ENCODE measurements at places on chromosomes 11 and 22.

- DNase-seq, result no peak
These were observed 6.2 kb downstream of the SC5D start for GRCh38 chr11:121298774-121299173.

GRCh38 chr11:112961751-112962578, 745 bp downstream of the NCAM1 start:
- DNase-seq, result no peak

DNA sequence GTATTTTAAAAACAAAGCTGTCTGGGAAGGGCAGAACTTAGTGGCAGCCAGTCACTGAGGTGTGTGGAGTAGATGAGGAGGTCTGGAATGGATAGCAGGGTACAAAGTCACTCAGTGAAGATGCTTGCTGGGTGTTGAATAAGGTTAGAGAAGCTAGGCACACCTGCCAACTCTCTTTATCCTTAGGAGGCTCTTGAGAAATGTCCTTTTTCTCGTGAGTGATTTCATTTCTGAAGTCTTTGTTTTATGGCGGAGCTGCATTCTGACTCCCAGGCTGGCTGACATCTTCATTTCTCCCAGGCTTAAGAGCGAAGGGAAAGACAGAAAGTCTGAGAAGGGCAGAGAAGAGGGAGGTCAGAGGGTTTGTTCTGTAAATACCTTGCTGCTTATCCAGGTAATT, 31.0 kb downstream of the CECR2 start:
- DNase-seq, result no peak

DNA sequence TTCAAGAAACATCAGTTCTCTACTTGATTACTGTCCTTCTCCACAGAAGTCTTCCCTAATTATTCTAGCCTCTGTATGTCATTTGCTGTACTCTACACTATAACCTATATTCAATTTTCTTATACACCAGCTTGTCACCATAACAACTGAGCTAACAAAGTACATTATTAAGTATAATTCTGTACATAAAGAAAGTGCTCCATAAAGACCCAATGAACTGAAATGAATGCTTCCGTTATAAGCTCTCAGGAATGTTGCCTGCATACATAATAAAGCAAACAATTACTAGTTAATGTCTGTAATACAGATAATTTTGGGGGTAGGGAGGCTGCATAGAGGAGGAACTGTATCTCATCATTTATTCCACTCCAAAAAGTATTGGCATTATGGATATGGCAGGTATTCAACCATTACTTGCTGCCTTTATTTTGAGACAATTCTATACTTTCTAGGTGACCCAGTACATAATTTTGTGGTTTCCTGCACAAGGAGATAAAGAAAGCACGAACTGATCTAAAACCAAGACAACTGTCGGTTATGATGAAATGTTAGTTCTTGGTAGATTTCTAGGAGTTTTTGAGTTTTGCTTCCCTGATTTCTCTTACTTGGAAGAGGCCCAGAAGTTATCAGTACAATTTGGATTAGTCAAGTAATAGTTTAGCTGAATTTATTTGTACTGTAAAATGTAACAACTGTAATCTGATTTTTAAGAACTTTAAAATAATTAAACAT, 202.5 kb downstream of the SBF2 start:
- no peak for DNase-seq

DNA sequence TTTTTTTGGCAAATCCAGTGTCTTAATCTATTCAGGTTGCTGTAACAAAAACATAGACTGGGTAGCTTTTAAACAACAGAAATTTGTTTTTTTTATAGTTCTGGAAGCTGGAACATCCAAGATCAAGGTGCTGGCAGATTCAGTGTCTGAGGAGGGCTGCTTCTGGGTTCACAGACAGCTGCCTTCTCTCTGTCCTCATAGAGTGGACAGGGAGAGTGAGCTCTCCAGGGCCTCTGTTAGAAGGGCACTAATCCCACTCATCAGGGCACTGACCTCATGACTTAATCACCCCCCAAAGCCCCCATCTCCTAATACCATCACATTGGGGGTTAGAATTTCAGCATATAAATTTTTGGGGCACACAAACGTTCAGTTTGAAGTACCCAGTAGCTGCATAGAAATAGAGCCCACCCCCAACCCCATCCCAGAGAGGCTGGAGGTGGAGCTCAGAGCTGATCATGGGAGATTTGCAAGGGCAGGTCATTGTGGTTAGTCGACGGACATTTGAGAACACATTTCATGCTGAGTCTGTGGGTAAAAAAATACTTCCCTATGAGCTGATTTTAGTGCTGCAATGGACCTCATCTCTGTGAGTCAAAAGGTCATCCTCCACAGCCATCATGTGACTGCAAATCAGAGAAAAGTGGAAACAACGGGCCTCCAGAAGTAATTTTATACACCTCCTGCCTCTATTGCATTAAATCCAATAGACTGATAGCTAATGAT, 203.1 kb upstream of the CADM1 start:
- no peak for DNase-seq

DNA sequence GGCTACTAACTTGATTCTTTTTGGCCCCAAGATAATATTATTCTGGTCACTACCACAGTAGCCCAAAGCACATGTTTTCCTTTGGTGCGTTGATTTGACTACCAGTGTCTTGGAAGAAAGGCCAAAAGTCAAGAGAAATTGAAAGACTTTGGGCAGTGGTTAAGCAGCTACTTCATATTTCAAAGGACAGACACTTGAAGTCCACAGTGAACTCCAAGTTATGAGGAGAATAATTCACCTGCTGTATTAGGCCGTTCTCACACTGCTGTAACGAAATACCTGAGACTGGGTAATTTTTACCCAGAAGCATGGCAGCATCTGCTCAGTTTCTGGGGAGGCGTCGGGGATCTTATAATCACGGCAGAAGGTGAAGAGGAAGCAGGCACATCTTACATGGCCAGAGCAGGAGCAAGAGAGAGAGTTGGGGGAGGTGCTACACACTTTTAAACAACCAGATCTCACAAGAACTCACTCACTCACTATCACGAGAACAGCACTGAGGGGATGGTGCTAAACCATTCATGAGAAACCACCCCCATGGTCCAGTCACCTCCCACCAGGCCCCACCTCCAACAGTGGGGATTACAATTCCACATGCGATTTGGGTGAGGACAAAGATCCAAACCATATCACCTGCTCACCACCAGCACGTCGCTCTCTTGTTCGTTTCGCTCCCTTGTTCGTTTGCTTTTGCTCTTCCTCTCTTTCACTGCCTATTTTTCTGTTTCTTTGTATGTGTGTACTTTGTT, 40.2 kb upstream of the PICALM start:
- no peak for DNase-seq

- no peak for DNase-seq
These were observed 61.5 kb upstream of the EED start for GRCh38 chr11:86182976-86183584.

DNA sequence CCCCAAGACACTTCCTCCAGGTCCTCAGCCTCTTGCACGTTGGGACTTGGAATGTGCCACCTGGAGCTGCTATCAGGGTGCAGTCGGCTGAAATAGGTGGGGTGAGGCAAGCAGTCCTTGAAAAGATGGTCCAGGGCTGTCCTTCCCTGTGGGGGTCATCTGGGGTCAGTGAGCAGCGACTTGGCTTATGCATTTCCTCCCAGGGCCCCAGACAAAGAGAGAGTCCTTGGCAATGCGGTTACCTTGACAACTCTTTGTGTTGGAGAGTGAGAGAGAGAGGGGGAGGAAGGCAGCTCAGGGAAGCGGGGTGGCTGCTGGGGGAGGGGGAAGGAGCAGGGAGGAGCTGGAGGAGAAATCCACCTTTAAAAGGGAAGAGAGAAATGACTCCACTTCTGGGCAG, 93.8 kb downstream of the MIAT start:
- no peak for DNase-seq

- no peak for DNase-seq
These were observed 461.7 kb upstream of the CADM1 start for GRCh38 chr11:115965767-115966504.

DNA sequence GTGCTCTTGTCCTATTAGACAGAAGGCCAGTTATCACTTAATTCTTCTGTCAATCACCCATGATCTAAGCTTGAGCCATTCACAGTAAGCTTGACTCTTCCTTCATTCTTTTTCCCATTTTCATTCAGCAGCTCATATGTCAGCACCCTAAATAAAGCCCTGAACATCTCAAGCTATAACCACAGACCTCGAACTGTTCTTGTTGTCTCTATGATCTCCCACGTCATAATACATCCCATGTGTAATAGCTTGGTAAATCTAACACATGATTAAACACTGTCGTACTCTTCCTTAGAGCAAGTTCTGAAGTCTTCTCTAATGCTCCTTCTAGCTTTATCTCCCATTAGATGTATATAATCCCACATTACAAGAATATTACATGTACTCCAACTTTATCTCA, 14.4 kb downstream of the MUC15 start:
- no peak for DNase-seq

- DNase-seq, result no peak
These were observed 86.8 kb downstream of the TEAD1 start for GRCh38 chr11:12761029-12761428.

DNA sequence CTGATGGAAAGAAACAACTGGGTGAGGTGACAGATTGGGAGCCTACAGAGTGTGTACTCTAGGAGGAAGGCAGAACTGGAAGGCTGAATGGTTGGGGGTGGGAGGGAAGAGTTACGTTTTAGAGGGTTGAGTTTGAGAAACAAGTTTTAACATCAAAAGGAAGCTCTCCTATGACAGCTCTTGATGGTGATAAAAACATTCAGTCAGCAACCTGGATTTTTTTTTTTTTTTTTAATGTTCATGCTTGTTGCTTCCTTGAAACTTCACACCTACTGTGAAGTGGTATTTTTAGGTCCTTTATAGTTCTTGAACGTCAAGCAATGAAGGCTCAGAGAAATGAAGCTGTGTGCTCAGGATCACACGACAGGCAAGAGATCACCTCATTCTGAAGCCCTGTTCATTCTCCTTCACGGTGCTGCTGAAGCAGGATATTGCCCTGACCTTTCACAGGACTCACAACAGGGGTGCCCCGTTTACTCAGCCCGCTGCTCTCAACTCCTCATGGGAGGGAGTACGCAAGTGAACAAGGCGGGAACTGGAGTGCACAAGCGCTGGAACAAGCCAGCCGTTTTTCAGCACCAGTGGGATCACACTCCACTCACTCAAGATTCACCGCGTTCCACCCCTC, 1.6 kb upstream of the TMEM109 start:
- DNase-seq, result no peak

GRCh38 chr11:74450318-74450717, 17.0 kb downstream of the KCNE3 start:
- DNase-seq, result no peak

GRCh38 chr22:35949243-35949642, 79.4 kb downstream of the RBFOX2 start:
- DNase-seq, result no peak

GRCh38 chr11:11420191-11420898, 67.3 kb upstream of the CSNK2A3 start:
- no peak for DNase-seq

GRCh38 chr22:49446759-49447710, 380.6 kb downstream of the BRD1 start:
- DNase-seq, result no peak

DNA sequence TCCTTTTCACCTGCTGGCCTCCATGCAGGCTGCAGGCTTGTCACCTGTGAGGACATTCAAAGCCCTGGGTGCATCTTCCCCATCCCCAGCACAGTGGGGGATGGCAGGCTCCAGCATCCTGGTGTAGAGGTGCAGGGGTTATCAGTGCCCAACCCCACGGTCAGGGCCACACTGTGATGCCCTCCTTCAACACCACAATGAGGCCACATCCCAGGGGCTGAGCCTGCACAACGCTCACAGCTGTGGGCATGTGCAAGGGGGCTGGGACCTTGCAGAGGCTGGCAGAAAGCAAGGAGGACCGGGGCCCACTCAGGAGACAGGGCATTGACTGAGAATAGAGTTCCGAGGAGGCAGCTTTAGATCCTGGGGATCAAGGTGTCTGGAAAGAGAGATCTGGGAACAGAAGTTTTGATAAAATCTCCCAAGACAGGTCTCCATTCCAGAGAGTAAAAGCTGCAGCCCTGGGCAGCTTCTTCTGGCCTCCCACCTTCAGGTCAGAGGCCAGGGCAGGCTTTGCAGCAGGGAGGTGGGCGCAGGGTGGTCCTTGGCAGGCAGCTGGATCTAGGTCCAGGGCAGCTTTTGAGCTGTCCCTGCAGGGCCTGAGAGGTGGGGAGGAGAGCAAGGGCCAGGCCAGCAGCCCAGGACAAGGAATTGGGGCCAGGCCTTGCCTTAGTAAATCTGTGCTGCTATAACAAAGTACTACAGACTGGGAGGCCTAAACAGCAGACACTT, 250.8 kb upstream of the B3GAT1 start:
- no peak for DNase-seq

DNA sequence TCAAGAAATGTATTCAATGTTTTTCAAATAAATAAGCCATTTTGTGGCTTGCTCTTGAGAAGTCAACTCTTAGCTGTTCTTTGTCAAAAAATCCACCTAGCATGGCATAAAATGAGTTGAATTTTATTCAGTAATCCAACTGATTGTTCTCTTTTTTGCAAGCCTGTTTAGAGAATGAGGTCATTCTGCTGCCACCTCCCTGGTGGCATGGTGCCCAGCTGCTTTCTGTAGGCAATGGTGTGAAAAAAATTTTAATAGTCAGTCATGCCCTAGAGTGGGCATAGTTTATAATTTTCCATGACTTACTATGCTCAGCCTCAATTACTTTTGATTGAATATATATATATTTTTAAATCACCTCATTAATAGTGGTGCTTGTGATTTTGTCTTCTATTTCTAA, 177.2 kb downstream of the INSC start:
- no peak for DNase-seq

GRCh38 chr11:110762590-110762989, 50.4 kb upstream of the ARHGAP20 start:
- DNase-seq, result no peak

DNA sequence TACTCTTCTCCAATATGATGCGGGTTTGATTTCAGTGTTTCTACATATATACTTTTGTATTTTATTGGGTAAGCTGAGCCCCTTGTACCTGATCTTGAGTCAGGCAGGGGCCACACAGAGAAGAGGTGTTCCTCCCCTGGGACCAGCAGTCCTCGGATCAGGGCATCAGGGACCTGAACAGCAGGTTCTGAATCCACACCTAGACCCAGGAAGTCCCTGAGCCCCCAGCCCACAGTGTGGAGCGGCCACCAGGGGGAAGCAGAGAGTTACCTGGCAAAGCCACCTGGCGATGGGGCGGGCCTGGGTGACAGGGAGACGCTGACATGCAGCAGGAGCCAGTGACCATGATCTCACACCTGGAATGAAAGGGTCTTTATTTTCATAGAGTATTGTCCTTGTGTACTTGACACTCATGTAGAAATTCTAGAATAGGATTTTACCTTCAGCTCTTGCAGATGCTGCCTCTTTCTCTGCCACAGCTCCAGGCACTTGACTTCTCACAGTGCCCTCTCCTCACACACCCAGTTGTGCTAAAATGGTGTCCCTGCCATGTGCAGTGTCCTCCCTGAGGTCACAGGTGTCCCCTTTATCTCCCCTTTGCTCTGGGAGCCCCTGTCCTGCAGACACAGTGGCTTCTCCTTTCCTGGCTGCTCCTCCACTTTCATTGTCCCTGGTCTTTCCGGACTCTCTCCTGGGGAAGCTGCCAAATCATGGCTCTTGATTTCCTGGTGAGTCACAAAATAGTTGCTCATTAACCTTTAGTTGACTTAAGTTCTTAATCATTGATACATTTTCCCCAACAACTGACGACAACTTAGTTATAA, 48.5 kb downstream of the GGTLC2 start:
- DNase-seq, result no peak

GRCh38 chr11:44595964-44596381, 30.5 kb downstream of the CD82 start:
- DNase-seq, result no peak

All from fibroblast of skin of left biceps (primary cell).